ENCODE measurements at places on chromosomes 2 and 18. TPM values are rescaled to one million over a fixed set of nuclear protein-coding genes. Genes with fewer than 3 reads are reported as not detected.
A peak's percentile ranks its signal among the peaks of the same experiment; 100 is the strongest.

The COPS9 gene
- total RNA-seq: 243 TPM

The ITPRID2 gene
- total RNA-seq: 56.5 TPM

The UGT1A8 gene
- total RNA-seq: not detected

The SGPP2 gene
- 2.1 TPM for total RNA-seq

GRCh38 chr2:102784940-102785339 lies 23.1 kb downstream of the TMEM182 start:
- no peak for DNase-seq

- no peak for DNase-seq
These were observed 258.0 kb downstream of the ZEB2 start for GRCh38 chr2:144261966-144262365.

DNA sequence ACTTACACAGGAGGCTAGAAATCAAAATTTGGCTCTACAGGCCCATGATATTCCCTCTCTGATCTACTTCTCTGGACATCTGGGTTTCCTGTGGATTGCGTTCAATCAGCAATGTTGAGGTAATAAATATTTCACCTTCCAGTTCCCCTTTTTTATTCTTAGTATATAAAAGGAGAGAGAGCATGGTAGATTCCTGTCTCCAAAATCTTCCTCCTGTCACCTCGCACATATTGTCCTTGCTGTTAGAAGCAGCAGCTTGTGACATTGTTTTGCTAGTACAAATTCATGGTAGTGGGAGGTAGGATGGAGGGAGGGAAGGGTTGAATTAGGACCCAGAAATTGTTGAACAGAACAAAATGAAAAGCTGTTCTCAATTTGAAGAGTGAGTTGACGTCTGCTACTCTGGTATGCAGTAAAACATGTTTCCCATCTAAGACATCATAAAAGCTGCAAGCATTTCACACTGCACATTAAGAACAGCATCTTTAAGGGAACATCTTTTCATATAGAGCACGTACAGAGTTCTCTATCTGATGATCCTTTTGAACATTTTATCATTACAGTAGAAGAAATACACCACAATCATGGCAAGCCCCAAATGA lies 156.4 kb downstream of the RDH14 start:
- DNase-seq: no peak

- no peak for DNase-seq
These were observed 317.4 kb downstream of the NBAS start for GRCh38 chr2:15243762-15244161.

GRCh38 chr18:35616664-35617423 lies 35.3 kb downstream of the GALNT1 start:
- DNase-seq: no peak

DNA sequence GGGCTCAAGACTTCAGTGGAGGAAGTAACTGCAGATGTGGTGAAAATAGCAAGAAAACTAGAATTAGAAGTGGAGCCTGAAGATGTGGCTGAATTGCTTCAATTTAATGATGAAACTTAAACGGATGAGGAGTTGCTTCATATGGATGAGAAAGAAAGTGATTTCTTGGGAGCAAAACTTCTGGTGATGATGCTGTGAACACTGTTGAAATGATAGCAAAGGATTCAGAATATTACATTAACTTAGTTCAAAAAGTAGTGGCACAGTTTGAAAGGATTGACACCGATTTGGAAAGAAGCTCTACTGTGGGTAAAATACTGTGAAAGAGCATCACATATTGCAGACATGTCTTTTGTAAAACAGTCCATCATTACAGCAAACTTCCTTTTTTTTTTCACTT lies 638.0 kb downstream of the NYAP2 start:
- no peak for DNase-seq

DNA sequence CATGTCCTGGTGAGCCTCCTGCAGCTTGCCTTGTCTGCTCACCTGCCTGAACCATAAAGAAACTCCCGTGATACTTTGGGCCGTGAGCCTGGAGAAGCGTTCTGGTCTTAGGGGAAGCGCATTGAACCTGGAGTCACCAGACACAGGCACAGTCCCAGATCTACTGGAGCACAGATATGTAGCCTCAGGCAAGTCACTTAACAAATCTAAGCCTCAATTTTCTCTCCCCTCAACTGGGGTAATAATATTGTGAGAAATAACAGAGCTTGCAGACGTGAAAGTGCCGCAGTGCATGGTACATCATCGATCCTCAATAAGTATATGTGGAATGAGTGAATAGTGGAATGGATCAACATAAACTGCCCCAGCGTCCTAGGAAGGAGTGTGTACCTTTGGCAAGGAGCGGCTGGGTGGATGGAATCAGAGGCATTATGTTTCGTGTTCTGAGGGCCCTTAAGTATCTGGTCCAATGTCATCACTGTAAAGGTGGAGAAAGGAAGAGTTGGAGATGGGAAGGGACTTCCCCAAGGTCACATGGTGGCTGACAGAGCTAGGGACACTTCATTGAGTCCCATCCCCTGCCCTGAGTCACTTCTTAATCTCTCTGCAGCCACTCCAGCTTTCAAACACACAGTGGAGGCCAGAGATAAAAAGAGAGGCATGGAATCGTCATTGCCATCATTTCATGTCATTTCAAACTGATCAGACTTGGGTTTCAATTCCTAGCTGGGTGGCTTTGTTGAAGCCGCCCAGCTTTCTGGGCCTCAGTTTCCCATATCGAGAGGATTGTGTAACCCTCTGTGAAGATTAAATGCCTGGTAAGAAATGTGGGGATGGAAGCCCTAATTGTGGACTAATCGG lies 172.4 kb downstream of the DDX1 start:
- peak; percentile 9 for DNase-seq

GRCh38 chr2:174840436-174840835 lies 76.2 kb upstream of the CHRNA1 start:
- DNase-seq: no peak
